ENCODE measurements at places on chromosomes 7 and 10.

GRCh38 chr7:108136191-108136688 lies 6.1 kb upstream of the LAMB4 start:
- DNase-seq = no peak

DNA sequence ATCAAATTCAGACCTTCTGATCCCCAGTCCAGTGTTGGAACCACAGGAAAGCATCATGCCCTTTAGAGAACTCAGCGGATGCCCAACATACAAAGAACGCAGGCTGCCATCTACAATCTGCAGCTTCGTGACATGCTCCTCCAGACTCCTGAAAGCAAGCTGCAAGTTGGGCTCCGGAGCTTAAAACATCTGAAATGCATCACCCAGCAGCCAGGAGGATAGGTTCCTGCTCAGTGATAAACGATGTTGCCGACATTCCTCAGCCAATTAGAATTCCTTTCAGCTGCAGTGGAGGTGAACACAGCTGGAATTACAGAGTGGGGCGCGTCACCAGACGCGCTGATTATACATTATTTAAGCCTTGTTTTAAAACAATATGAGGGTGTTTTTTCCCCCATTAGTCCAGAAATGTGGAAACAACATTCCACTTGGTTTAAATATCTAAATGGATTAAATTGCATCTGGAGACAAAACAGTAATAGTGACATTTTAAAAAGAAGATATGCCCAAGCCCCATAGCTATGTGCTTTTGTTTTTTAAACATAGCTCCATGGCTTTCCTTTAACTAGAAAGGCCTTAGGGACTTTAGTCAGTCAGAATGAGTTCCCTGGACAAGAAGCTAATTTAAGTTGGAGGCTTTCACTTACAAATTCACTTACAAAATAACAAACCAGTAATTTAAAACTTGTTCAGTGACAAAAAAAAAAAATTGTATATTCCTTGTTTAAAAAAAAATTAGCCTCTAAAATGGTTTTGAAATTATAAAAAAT lies 6.3 kb downstream of the SMURF1 start:
- DNase-seq = no peak

- peak; percentile 32 for DNase-seq
Observed at GRCh38 chr7:37832194-37832593, 16.2 kb upstream of the NME8 start.

- DNase-seq = no peak
Observed at GRCh38 chr7:106658316-106659165, 2.4 kb downstream of the CCDC71L start.

GRCh38 chr10:35458500-35459448 lies 122.5 kb downstream of the CCNY start:
- no peak for DNase-seq

DNA sequence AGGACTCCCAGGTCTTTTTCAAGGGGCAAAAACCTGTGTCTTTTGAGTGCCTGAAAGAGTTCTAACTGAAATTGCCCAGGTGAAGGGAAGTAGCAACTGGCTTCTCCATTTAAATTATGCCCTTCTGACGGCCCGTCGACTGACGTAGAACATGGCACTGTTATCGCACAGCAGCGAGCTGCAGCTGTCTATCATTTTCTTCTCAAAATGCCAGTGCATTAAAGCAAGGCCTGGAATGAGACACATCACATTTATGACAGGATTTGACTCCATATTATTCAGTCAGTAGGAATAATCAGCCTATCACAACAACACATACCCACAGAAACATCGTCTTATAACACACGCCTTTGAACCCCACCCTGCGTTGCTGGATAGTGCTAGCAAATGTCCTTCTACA lies 69.7 kb downstream of the CELF2 start:
- no peak for DNase-seq

DNA sequence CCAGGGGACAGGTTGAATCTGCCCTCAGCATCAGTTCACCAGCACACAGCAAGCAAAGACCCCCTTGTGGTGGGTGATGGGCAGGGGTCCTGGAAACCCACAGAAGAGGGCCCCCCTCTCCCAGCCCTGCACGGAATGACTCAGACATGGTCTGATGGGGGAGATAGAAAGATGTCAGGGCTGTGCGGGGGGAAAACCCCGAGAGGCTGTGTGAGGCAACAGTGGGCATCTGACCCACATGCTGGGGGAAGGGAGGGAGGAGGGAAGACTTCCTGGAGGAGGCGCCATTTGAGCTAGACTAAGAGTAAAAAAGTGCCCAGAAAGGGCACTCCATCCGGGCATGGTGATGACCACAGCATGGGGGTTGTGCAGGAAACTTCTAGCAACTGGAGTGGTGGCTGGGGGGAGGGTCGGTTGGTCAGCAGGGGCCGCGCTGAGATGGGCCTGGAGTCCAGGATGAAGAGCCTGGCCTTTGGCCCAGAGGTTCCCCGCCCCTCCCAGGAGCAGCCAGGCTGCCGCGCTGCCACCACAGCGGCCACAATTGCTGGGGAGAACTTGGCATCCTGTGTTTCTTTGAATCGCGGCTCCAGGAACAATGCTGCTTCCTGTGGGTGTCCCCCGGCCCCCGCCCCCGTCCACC lies 2.5 kb downstream of the LFNG start:
- no peak for DNase-seq

- no peak for DNase-seq
Observed at GRCh38 chr7:41256186-41256945, 446.5 kb downstream of the INHBA start.

DNA sequence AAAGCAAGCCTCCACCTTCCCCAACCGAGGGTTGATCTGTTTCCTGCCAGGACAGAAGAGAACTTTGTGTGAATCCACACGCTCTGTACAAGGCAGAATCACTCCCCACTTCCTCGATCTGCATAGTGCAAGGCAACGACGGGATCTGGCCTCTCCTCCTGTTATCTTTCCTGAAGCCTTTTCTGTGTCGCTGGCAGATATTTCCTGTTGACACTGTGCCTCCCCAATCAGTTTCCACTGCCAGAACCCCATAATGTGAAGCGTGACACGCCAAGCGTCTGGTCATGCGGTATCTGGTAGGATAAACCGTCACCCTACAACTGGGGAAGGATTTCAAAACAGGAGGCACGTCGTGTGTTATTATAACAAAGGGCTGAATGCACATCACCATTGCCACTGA lies 57.2 kb downstream of the FAM171A1 start:
- DNase-seq = no peak

- DNase-seq = no peak
Observed at GRCh38 chr7:125563964-125564529, 634.4 kb upstream of the POT1 start.

DNA sequence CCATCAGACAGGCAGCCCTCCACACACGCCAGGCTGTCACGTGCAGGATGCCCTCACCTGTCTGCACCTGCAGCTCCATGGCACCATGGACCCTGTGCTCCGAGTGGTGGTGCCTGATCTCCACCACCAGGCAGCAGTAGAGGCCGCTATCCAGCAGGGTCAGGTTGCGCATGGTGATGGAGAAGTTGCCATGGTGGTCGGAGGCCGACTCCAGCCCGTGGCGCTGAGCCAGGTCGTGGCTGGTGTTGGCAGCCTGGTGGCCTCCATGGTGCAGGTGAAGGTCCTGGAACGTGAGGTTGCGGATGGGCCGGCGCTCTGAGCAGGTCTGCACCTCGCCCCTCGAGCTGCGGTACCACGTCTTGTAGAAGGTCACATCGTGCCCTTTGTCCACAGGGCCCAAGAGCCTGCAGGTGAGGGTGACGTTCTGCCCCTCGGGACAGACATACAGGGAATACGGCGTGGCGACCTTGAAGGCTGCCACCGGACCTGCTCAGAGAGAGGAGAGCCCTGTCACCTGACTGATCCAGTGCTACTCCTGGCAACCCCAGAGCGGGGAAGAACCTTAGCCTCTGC lies 11.7 kb downstream of the VSIR start:
- no peak for DNase-seq

- peak; percentile 78 for DNase-seq
Observed at GRCh38 chr7:23490357-23491135, 20.3 kb upstream of the IGF2BP3 start.

DNA sequence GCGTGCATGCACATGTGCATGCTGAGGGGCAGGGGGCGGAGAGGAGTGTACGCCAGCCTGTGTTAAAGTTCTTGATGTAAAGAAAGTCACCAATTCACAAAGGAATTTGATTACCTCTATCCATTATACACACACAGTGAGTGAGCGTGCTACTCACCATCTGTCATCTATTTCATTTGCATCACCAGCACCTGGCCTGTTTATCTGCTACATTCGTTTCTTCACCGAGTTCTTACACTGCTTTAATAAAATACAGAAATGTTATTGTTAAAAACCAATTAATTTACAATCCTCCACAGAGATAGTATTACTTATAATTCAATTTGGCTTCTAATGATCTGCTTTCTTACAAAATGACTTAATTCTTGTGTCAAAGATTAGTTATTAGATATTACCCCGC lies 32.6 kb downstream of the NEUROD6 start:
- no peak for DNase-seq

GRCh38 chr7:14380881-14381280 lies 391.4 kb upstream of the ETV1 start:
- no peak for DNase-seq

GRCh38 chr7:143013893-143014292 lies 13.0 kb downstream of the OR9A2 start:
- no peak for DNase-seq

DNA sequence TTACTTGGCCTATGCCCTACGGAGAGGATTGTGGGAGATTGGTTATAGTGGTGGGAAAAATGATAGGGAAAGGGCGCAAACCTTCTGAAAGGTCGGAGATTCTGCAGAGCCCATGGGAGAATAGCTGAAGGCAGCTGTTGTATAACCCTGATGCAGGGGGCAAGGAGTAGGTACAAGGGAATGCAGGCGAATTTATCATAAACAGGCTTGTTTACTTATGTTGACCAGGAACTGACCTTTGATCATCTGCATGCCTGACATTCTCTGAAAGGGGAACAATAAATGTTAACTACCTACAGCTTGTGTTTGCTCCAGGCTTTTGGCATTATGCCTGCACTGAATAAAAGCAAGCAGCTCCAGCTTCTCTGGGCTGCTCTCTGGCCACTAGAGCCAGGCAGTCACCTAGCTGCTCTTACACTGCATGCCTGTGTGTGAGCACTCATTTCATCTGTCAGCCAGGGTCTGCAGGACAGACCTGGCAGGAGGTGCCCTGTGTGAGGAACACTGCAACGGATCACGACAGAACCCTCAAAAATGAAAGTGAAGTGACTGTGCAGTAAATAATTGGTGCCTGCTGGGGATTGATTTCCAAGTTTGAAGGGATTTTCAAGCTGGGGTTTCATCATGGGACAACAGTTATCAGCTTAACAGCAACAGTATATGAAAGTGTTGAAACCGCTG lies 31.1 kb upstream of the ABCA13 start:
- no peak for DNase-seq

GRCh38 chr10:129441372-129442009 lies 25.6 kb upstream of the MGMT start:
- DNase-seq = no peak

DNA sequence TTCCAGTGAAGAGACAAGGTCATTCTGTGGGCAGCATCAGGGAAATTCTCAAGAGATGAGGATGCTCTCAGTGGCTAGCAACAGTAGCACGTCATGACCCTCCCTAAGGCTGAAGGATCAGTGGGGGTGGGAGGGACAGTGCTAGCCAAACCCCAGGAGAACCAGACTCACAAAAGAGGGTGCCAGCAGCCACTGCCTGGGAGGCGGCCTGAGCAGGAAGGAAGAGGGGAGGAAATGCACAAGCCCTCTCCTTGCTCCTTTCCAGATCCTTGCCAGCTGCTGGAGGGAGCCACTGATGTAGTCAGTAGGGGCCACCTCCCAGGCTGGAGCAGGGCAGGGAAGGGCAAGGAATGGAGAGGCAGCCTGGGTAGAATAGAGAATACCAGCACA lies 302.7 kb downstream of the RPS24 start:
- no peak for DNase-seq

- DNase-seq = peak; percentile 42
Observed at GRCh38 chr10:49053053-49053997, 62.0 kb downstream of the VSTM4 start.

- no peak for DNase-seq
Observed at GRCh38 chr10:131211559-131211958, 100.0 kb downstream of the TCERG1L start.

- DNase-seq = no peak
Observed at GRCh38 chr7:55005241-55005851, 13.5 kb upstream of the EGFR start.
